ENCODE measurements at places on chromosomes 4 and X.

DNA sequence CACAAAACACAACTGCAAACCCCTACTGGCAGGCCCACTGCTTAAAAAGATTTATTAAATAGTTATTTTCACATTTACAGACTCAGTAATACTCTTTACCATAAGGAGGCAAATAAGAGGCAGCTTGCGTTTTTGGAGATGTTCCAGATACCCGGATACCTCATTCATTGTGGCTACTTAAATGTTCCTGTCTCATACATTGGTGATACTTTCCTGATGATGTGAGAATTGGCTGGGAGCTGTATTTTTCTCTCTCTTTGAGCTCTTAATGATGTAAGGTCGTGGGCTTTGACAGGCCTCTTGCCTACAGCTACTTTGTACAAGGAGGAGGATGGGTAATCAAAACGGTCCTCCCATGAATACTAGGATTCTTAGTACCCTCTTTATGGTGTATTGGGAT lies 101.5 kb downstream of the AKAP4 start:
- DNase-seq: no peak

GRCh38 chr4:5510504-5510903 lies 197.9 kb downstream of the EVC2 start:
- DNase-seq: no peak

- no peak for DNase-seq
These were observed 6.9 kb upstream of the HDAC6 start for GRCh38 chrX:48794911-48795515.

- no peak for DNase-seq
These were observed 39.6 kb downstream of the TMEM164 start for GRCh38 chrX:110042496-110042895.

GRCh38 chr4:86626066-86626465 lies 32.0 kb downstream of the PTPN13 start:
- DNase-seq: no peak

GRCh38 chr4:7187691-7188090 lies 4.6 kb upstream of the SORCS2 start:
- DNase-seq: no peak

- no peak for DNase-seq
These were observed 669.0 kb downstream of the ZNF674 start for GRCh38 chrX:45876206-45876605.

DNA sequence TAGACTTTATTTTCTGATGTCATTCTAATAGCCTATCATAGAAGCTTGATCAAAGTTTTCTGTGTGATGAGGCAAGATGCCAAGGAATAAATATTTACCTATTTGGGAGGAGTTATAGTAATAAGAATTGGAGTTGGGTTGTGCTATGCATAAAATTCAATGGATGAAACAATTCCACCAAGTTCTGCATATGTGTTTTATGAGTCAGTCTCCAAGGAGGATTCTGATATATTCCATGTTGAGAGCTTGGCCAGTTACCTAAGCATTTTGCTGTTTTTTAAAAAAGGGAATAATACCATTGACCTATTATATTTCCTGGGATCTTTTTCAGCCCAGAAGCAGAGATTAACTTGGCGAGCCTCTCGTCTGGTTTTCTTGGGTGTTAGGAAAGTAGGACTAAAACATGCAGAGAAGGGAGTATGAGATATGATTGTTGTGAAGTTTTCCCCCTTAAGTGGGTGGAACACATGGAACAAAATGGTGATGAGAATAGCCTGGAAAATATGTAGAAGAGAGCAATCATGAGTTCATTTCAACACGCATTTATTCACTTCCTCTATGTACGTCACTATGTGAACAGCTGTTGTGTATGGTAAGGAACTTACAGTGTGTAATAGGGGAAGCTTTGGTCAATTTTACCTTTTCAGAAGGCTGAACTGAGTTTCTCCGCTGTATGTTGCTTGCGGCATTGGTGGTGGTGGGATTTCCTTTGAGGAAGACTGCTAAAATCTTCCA lies 39.2 kb downstream of the POLA1 start:
- DNase-seq: no peak

- no peak for DNase-seq
These were observed 80.7 kb upstream of the PSAPL1 start for GRCh38 chr4:7515390-7515902.

- no peak for DNase-seq
These were observed 256.9 kb upstream of the DKK2 start for GRCh38 chr4:107292979-107293378.

- DNase-seq: no peak
These were observed 195.7 kb downstream of the ARHGAP10 start for GRCh38 chr4:147927377-147928137.

GRCh38 chrX:15911734-15912550 lies 57.3 kb upstream of the AP1S2 start:
- DNase-seq: no peak

DNA sequence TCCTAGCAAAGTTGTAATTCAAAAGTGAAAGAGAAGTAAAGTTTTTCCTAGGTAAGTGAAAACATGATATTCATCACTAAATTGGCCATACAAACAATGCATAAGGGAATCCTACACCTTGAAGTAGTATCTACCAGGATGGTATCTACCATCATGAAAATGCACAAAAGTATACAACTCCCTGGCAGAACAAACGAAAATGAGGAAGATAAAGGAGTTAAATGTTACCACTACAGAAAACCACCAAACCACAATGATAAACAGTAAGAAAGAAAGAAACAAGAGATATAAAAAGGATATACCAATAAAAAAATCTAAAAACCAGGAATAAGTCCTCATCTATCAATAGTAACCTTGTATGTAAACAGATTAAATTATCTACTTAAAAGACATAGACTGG lies 26.9 kb downstream of the GK2 start:
- DNase-seq: no peak

- DNase-seq: no peak
These were observed 30.8 kb upstream of the SCOC start for GRCh38 chr4:140342620-140343019.

- peak; percentile 58 for DNase-seq
These were observed 865 bp downstream of the FAM200B start for GRCh38 chr4:15682242-15683142.

- no peak for DNase-seq
These were observed 246.5 kb upstream of the RPS6KA3 start for GRCh38 chrX:20513185-20513584.

- DNase-seq: no peak
These were observed 160.8 kb downstream of the DKK2 start for GRCh38 chr4:106875340-106875739.

GRCh38 chr4:123234955-123235354 lies 161.6 kb upstream of the SPRY1 start:
- no peak for DNase-seq

DNA sequence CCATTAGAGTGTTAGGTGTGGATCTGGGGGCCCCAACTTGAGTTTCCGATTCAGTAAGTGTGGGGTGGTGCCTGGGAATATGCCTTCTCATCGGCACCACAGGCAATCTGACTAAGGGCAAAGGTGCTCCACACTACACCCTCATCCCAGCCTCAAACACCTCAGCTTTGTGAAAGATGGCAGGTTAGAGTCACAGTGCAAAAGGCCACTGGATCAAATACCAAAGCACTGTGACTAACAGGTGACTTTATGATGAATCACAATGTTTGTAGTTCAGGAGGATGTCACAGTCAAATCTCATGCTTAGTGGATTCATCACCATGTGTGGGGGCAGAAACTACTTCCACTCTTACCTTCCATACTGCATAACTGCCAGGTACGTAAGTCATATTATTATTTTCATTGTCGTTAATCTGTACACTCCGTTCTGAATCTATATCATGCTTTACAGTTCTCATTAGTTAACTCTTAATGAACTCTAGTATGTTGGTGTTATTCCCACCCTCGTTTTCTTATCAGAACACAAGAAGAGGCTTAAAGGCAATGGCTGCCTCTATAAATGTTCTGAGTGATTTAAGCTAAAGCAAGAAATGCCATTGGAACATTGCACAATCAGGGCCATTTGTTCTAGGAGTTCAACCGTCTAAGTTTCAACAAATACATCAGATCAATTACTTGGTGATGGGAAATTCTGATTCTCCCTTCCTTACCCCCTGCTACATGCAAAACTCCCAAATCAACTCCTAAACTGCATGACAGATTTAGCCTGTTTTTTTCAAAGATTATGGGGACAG lies 50.2 kb downstream of the PRKG2 start:
- no peak for DNase-seq

GRCh38 chrX:7362111-7362510 lies 214.2 kb upstream of the PUDP start:
- DNase-seq: no peak

DNA sequence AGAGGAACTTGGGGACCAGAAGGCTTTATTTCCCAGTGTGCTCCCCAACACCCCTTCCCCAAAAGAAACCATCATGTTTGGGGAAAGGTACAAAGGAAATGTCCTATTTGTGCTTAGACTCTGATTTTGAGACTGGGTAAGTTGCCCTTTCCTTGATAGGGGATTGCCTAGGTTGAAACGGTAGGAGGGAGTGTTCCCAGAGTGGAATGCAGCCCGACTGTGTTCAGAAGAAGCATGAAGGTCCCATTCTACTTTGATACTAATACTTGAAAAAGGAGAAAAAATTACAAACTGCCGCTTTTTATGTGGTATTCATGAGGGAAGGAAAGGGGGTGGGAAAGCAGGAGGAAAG lies 32.4 kb upstream of the TMEM131L start:
- no peak for DNase-seq

- no peak for DNase-seq
These were observed 15.4 kb downstream of the NIPAL1 start for GRCh38 chr4:48031802-48032525.

GRCh38 chr4:61296144-61296543 lies 96.0 kb downstream of the ADGRL3 start:
- DNase-seq: no peak

GRCh38 chr4:150192986-150193385 lies 114.7 kb downstream of the DCLK2 start:
- no peak for DNase-seq

DNA sequence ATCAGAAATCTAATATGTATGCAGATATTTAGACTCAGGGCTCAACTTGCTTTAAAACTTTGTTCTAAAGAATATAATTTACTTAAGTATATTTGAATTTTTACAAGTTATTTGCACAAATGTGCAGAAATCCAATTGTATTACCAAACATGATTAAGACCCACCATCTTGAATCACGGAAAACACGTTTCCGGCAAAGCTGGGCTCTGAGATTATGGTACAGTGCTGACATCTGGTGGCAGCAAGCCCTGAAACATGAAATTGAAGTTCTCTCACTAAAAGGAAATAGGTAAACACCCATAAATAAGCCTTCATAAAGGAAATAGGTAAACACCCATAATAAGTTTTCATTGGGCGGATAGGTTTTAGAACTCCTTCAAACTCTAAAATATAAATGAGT lies 98.3 kb upstream of the MAOA start:
- peak; percentile 41 for DNase-seq

- DNase-seq: no peak
These were observed 9.0 kb downstream of the ART3 start for GRCh38 chr4:76083386-76083988.

DNA sequence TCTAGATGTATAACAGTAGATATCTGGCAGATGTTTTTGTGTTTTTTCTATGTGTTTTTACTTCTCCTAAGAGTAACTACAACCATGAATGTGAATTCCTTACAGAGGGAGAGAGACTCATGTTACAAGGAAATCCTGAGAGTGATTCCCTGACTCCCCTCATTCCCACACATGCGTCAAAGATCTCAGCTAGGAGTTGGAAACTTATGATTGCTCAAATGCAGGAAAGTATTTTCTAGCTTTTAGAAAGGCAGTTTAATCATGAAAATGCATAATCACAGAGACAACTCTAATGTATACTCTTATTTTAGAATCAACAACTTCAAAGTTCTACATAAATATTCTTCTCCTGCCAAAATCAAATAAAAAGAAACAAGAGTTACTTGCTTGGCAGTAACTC lies 121.8 kb downstream of the PDE5A start:
- DNase-seq: no peak
